ENCODE measurements at places on chromosomes 5 and 9.

DNA sequence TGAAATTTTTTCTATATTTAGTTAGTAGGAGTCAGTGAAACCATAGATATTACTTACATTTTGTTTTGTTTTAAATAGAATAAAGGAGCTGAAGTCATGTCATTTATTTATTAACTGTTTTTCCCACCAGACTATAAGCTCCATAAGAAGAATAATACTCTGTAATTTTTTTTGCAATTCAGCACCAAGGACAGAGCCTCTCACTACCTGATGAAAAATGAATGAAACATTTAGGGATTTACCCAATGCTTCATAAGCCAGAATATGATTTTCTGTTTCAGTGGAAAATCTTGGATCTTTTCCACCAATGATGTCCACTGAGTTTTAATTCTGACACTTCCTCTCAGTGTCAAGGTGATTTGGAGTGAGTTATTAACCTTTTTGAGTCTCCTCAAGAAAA is 624.9 kb upstream of the GRAMD2B start:
- DNase-seq = peak; percentile 16

DNA sequence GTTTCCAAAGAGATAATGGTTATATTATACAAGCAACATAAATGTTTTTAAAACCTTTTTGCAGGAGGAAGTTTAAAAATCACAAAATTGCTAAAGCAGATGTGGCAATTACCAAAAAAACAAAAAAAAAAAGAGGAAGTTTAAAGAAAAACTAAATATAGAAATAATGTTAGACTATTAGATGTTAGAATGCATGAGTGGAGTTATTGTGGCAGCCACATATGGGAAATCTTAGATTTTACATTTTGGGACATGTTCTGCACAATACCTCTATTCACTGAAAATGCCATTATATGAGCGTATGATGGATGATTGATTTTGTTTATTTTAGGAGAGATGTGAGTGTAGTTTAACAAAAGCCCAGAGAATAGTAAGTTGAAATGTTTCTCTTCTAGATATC is 31.2 kb upstream of the DTWD2 start:
- DNase-seq = no peak

DNA sequence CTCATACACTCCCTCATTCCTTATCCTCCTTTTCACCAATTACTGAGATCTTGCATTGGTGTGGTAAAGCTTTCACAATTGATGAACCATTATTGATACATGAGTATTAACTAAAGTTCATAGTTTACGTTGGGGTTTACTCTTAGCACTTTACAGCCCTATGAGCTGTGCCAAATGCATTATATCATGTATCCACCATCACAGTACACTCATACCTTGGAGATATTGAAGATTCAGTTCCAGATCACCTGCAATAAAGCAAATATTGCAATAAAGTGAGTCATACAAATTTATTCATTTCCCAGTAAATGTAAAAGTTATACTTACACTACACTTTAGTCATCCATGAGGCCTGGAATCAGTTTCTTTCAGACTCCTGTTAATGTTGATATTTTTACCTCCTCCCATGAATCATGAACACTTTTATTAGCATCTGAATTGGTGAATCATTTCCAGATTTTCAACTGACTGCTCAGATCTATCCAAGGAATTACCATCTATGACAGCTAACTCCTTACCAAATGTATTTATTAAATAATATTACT is 546.6 kb upstream of the PTPRD start:
- DNase-seq = no peak

DNA sequence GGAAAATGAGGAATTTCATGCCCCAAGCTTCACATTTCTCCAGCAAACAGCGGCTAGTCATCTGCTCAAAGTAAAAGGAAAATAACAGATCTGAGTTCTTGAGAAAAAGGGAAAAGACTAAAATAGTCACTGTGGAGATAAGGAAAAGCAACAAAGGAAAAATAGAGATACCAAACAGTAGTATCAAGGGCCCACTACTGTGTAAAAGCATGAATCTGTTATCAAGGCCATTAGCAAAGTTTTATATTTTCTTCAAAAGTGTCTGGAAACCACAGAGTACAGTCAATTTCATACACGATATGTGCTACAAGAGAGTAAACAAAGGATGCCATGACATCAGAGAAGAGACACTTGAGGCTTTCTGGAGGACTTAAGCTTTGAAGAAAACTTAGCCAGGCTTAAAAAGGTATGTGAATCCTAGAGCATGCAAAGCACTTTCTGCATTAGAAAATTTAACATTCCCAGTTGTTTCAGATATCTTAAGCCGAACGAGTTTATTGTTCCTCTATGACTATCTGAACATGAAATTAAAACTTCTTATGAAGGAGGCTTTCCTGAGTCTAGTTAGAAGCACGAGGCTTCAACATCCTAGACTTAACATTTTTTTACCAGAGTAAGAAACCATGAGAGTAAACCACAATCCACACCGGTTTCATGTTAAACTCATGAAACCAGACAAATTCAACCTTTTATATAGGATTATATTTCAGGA is 1.2 kb downstream of the TTC33 start:
- no peak for DNase-seq

DNA sequence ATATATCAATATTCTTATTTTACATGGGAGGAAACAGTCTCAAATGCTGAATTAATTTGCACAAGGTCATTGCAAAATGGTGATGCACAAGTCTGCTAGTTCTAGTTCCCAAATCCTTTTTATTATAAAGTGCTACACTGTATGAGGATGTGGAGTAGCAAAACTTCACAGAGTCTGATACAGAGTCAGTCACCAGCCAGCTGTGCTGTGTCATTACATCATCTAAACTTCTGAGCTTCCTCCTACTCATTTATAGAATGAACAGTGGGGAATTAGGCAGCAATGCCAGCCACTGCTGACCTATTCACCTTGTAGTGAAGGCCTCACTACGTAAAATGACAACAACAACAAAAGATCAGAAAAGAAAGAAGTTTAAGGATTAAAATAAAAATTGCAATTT is 357.8 kb downstream of the TMEM167A start:
- DNase-seq = no peak

GRCh38 chr9:107487521-107488374 is 1.8 kb downstream of the KLF4 start:
- DNase-seq = no peak

GRCh38 chr5:172238334-172238733 is 44.4 kb downstream of the EFCAB9 start:
- no peak for DNase-seq

DNA sequence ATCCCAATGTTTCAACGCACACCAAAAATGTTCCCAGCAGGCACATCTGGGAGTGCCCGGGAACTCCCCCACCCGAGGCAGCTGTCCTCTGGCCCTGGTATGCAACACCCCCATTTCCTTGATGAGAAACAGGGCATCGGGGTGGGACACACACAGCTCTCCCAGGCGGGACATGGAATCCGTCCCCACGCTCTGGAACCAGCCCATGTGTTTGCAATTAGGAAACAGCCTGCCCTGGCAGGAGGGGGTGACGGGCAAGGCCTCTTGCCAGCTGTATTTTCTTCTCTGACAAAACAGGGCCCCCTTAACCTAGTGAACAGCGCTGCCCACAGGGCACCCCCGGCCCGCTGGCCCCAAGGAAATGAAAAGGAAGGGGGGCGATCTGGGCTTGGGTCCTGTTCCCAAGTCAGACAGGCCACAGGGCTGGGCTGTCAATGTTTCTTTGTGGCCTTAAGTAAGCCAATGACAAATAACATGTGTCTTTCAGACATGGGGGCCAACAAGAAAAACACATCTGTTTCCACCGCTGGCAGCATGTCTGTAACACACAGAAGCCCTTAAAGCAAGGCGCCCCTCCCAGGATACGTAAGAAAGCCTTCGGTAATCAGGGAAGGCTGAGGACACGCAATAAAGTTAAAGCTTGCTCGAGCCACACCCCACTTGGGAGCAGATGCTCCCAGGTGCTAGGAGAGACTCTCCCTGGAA is 125.3 kb downstream of the ROR2 start:
- DNase-seq = no peak

GRCh38 chr5:9344751-9345240 is 201.1 kb downstream of the SEMA5A start:
- no peak for DNase-seq

DNA sequence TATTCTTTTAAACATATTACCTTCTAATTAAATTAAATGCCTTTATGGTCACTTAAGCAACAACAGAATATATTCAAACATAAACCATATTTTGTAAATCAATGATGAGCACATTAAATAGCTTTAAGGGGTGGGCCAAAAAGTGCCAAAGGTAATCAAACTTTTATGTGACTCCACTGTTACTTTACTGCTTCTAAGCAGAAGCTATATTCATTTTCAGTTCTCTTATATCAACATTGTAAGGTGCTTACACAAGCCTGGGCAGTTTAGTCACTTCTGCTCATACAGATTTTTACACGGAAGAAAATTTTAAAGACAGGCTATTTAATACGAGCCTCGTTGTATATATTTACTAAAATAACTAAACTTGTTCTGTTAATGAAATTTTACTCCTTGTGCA is 29.9 kb downstream of the RFX3 start:
- no peak for DNase-seq

- no peak for DNase-seq
Observed at GRCh38 chr5:68528821-68529273, 313.3 kb downstream of the PIK3R1 start.

- no peak for DNase-seq
Observed at GRCh38 chr9:108484468-108484867, 371.3 kb downstream of the ACTL7B start.

DNA sequence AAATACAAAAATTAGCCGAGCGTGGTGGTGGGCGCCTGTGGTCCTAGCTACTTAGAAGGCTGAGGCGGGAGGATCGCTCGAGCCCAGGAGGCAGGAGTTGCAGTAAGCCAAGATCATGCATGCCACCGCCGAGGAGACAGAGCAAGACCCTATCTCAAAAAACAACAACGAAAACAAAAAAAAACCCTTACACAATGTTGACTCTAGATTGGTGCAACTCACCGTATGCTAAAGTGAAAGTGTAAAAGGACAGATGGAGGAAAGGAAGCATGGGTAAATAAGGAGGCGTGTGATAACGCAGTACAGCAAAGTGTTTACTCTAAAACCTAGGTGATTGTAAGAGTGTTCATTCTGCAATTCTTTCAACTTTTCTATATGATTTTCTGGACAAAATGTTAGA is 15.9 kb upstream of the RUFY1 start:
- no peak for DNase-seq

- no peak for DNase-seq
Observed at GRCh38 chr5:88675168-88675707, 207.7 kb downstream of the MEF2C start.

DNA sequence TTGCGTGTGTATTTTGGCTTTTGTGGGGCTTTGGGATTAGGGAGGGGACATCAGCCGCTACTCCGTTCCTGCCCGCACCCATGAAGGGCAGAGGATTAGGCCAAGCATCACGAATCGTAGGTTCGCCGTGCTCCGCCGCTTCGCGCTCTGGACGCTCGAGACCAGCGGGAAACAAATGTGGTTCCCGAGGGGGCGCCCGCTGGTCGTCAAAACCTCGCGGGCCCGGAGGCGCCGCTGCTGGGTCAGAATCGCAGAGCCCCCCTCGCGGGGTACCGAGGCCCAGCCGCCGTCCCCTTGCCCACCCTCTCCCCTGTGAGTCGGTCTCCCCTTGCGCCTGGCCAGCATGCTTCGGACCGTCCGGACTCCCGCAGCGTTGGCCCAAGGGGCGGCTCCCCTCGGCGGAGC is 2.3 kb upstream of the PAX5 start:
- no peak for DNase-seq

GRCh38 chr5:314676-315487 is 6.6 kb upstream of the AHRR start:
- DNase-seq = no peak

DNA sequence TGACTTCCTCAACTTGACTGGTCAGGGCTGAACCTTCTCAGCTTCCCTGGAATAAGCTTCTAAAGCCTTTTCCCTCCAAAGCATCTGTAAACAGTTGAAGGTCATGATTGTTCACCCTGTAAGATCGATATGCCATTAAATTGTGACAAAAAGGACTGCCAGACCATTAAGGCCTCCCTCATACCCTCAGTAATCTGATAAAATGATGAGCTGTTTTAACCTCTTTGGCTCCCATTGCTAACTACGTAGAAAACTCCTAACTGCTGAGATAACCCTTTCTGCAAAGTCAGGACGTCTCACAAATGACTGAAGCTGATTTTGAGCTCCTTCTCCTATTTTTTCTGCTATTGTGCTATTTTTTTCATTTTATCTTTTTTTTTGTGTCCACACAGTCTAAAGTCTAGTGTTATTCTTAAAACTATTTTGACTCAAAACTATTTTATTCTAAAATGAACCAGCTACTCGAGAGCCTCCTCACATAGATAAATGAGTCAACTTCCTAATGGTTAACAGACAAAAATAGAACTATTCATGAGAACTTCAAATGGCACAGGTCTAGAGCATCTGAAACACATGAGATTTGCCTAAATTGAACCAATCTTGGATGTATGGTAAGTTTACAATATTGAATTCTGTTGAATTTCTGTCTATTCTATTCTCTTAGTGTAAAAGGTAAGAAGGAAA is 395.6 kb upstream of the TLE4 start:
- no peak for DNase-seq

DNA sequence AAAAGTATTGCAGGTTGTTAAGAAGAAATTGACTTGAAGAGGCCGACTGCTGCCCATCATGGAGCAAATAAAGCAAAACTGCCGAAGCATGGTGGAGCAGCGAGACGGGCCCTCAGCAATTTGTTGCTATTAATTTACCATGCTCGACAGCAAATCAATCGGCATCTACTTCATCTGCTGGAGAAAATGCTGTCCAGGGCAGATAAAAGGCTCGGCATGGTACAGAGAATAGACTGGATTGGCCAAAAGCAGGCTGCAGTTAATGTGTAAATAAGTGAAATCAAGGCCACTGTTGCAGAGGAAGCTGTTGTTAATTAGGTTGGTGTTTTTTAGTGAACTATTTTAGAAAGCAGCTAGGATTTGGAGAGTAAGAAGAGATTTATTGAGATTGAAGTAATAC is 8.3 kb downstream of the TLE4 start:
- DNase-seq = no peak

DNA sequence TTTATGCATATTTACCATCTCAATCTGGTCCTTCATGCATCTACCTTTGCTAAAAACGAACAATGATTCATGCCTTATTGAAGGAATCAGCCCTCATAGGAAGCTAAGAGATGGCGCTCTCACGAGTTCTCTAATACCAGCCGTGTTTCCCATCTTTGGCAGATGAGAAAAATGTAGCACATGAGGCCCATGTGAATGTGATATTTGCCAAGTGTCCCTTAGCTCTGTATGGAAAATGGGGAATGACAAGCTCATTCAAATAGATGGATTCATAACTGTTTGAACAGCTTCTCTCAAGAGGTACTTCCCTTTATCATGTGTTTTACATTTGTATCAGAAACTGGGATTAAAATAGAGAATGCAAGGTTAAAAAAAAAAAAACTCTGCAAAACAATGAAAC is 66.1 kb downstream of the TTC39B start:
- DNase-seq = no peak

GRCh38 chr5:101160002-101160401 is 256.9 kb upstream of the ST8SIA4 start:
- no peak for DNase-seq

- DNase-seq = no peak
Observed at GRCh38 chr9:28056466-28056865, 483.2 kb upstream of the C9orf72 start.

Data from SK-N-MC (cell line).